Fibroblast of skin of right quadriceps (primary cell): ENCODE measurements at places on chromosomes 3 and 15.

DNA sequence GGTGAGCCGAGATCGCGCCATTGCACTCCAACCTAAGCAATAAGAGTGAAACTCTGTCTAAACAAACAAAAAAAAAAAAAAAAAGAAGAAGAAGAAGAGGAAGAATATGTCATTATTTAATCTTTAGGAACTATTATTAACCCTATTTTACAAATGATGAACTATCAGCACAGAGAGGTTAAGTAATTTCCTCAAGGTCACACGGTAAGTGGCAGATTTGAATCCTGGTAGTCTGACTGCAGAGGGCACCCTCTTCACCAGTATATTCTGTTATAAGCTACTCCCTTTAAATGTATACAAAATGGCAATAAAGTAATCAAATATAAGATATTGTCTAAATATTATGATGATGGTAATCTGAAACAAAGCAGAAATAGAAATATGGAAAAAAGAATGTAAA, 77.4 kb upstream of the HERC1 start:
- DNase-seq = no peak

DNA sequence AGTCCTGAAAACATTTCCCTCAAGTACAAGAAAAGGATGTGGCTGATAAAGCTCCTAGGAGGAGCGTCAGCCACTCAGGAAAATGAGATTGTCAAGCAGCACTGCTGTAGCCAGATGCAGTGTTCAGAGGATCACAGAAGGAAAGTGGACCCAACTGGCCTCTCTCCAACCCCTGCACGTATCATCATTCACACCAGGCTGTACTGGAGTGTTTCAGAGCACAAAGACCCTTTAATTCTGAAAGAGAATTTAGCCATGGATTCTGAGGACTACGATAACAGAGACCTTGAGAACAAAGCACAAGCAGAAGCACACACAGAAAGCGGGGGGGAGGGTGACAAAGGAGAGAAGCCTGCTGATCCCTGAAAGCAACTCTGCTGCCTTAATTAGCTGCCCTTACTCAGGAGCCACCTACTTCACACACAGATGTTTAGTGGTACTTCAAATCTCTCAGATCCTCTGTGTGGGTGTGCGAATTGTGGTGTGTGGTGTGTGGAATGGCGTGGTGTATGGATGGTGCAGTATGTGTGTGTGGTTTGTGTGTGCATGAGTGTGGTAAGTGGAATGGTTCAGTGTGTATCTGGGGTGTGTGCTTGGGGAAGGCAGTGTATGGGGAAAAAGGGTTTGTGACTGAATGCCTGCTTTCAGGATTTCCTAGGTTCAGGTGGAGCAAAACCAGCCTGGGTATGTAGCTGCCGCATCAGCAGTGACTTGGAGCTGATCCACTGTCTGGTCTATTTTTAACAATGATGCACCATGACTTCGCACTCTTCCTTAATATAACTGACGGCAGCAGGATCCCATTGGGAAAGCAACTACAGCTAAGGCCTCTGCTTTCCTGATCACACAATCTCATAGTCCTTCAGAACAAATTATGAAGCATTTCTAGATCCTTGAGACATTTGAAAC, 192.5 kb downstream of the RSL24D1 start:
- DNase-seq = no peak

- no peak for DNase-seq
Observed at GRCh38 chr3:57031631-57032541, 28.6 kb upstream of the SPATA12 start.

GRCh38 chr15:36390491-36390890, 188.9 kb upstream of the CDIN1 start:
- no peak for DNase-seq

DNA sequence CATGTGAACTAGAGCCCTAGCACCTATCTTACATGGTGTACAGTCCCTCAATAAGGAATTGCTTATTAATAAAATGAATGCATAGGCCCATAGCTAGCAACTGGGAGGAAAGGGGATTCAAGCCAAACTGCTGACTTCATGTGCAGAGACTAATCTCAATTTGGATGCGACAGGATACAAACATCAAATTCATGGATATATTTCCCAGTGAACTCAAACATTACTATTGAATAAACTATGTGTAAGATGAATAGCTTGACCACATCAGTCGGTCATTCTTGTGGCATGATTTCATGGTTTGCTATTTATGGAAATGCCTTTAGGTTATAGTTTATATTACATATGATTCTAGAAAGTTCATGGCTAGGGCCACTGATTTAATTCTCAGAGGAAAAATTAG, 268.6 kb upstream of the SLITRK3 start:
- DNase-seq = peak; percentile 83

DNA sequence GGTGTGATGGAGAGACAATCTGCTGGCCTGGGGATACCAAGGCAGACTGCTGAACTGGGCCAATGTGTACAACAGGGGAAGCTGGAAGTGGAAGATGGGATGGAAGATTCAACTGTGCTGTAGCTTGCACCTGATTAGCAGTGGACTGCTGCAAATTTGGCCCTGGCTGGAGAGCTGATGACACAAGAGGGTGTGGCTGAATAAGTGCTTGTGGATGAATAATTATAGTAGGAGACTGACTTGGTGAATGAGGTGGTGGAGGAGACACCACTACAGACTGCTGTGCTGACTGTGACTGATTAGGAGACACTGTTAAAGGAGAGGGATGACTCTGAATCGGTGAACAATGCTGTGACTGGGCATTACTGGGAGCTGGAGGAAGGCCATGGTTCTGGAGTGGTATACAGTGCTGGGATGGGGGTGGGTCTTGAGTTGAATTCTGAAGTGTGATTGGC, 52.5 kb downstream of the PHC3 start:
- DNase-seq = peak; percentile 10

DNA sequence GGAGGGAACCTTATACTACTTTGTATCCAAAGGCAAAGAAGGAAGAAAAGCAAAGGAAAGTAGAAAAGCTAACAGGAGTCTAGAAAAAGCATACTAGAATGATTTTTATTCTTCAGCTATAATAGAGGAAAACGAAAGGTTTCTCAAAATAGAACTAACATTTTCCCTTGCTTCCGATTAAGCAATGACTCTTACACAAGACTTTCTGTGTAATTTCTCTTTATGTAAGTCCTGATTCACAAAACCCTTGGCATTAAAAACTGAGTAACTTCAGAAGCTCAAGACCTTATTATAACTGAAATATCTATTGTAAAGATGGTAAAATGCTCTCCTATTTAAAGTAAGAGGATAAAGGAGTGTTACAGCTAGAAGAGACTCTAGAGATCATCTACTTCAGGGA, 97.4 kb downstream of the DTWD1 start:
- DNase-seq = peak; percentile 28
